ENCODE measurements at places on chromosomes 11 and 22. TPM values are rescaled to one million over a fixed set of nuclear protein-coding genes. Genes with fewer than 3 reads are reported as not detected.

DNA sequence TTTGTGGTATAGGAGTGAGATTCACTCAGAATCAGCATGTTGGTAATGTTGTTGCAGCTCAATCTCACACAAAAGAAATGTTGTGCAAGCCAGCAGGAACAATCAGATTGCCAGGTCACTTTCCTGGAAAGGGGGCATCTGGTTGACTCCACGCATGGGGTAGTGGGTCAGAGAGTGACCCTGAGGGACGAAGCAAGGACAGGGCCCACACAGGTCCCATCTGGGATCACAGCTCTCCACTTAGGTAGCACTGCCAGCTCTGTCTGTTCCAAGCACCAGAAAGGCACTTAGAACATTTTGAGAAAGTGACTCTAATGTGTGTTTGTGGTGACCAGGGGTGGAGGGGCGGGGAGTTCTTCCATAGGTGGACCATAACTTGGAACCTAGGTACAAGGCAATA, 109.5 kb downstream of the RASSF10 start:
- no peaks in the 10 kb centered on the region for H3K36me3 ChIP-seq
- H3K27ac ChIP-seq: no peak overlapping the region
- no peak for DNase-seq
- H3K4me1 ChIP-seq: no peaks in the 10 kb centered on the region
- H3K4me3 ChIP-seq: no peak overlapping the region

SELENOH gene
- 276 TPM for total RNA-seq

- no peak overlapping the region for H3K27ac ChIP-seq
- no peaks in the 10 kb centered on the region for H3K4me1 ChIP-seq
- H3K36me3 ChIP-seq: no peaks in the 10 kb centered on the region
- no peak overlapping the region for H3K4me3 ChIP-seq
These were observed 11.7 kb upstream of the ASPHD2 start for GRCh38 chr22:26417406-26417805.

GRCh38 chr11:57095417-57095816, 86.3 kb upstream of the LRRC55 start:
- H3K27ac ChIP-seq: no peak overlapping the region
- H3K4me1 ChIP-seq: no peaks in the 10 kb centered on the region
- H3K27me3 ChIP-seq: no peaks in the 10 kb centered on the region

- no peak overlapping the region for H3K4me3 ChIP-seq
- no peaks in the 10 kb centered on the region for H3K4me1 ChIP-seq
- no peaks in the 10 kb centered on the region for H3K27me3 ChIP-seq
- no peak overlapping the region for H3K27ac ChIP-seq
- H3K36me3 ChIP-seq: no peaks in the 10 kb centered on the region
These were observed 264.8 kb downstream of the INSC start for GRCh38 chr11:15379483-15379882.

SCGB1D4 gene
- total RNA-seq: not detected

DNA sequence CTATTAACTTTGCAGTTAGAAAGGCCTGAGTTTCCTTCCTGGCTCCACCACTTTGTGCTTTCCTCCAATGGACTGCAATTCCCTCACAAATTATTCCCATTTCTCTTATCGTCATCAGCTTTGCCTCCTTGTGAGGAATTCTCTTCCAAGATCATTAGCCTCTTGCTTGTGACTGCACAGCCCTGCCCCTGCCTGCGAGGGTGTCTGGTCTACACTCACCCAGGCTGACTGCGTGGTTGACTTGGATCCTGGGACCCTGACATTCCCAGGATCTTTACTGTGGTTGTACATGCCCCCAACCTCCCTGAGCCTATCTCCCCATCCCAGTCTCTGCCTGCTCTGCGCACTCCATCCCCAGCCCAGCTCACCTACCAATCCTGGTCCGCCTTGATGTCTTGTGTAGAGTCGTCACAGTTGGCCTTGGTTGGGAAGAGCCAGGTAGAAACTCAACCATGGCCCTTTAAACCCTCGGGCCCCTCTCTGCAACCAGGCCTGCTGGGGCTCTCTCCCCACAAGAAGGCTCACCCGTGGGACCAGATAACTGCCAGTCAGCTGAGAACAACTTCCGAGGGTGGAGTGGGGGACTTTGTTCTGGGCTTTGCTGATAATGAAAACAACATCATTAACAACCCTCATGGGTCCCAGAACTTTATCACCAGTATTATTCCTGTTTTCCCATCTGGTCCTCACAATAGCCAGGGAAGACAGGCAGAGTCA, at the start of gene OR2AT4:
TSS of gene OR2AT4 (minus strand) at position 421 of the 717 bp plus-strand sequence.
- no peak within 1 kb of the TSS for H3K4me3 ChIP-seq
- no peak for DNase-seq
- H3K4me1 ChIP-seq: no peaks in the 10 kb centered on the region
- H3K27me3 ChIP-seq: peaks cover 6% of the 10 kb centered on the region
- H3K36me3 ChIP-seq: no peaks in the 10 kb centered on the region

DNA sequence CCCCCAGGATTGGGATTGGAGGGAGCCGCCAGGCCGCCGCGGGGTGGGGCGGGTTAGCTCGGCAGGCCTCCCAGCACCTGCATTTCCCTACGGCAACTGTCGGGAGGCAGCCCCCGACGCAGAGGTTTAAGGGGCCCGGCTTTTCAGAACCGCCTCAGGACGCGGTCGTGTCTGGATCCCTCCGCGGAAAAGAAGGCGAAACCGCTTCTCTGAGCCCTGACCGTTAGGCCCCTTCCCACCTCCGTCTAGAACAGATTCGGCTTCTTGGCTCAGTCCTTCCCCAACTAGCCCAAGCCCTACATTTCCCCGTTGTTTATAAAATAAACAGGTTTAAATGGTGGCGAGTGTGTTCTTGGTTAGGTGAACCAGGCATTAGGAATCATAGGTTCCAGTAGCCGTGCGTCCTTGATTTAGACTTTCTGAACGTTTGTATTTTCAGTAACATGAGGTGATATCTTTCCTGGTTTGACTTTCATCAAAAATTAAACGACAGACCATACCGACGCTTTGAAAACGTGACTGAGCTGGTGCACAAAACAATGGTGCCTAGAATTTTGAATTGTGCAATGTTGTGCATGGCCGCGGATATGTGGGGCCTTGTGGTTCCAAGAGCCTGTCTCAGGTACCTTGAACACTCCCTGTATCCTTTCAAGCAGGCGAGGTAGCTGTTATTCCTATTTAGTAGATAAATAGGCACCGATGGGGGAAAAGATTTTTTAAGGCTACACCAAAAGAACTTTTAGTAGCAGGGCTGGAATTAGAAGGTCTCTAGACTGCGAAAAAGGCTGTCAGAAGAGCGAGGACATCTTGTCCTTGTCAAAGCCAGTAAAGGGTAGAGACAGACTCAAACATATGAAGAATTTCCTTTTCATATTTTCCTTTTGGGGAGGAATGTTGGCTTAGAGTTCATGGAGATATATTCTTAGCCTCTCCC, 1.2 kb upstream of the HSPA8 start:
- H3K4me3 ChIP-seq: peak overlapping the region; percentile 82
- peaks cover 45% of the 10 kb centered on the region for H3K4me1 ChIP-seq
- DNase-seq: peak; percentile 44
- H3K36me3 ChIP-seq: peaks cover 35% of the 10 kb centered on the region
- H3K27me3 ChIP-seq: no peaks in the 10 kb centered on the region

GRCh38 chr11:57359896-57360690, 20.9 kb downstream of the PRG3 start:
- H3K4me1 ChIP-seq: no peaks in the 10 kb centered on the region
- no peak overlapping the region for H3K27ac ChIP-seq
- no peaks in the 10 kb centered on the region for H3K36me3 ChIP-seq
- no peaks in the 10 kb centered on the region for H3K27me3 ChIP-seq
- no peak for DNase-seq

- no peaks in the 10 kb centered on the region for H3K27me3 ChIP-seq
- H3K4me1 ChIP-seq: no peaks in the 10 kb centered on the region
- no peak overlapping the region for H3K27ac ChIP-seq
- H3K36me3 ChIP-seq: no peaks in the 10 kb centered on the region
- H3K4me3 ChIP-seq: no peak overlapping the region
- DNase-seq: no peak
These were observed 33.5 kb upstream of the FCHSD2 start for GRCh38 chr11:73175551-73176144.

GRCh38 chr11:130487924-130488815, 39.7 kb downstream of the ADAMTS15 start:
- H3K27me3 ChIP-seq: no peaks in the 10 kb centered on the region
- H3K27ac ChIP-seq: no peak overlapping the region
- no peaks in the 10 kb centered on the region for H3K4me1 ChIP-seq
- no peak overlapping the region for H3K4me3 ChIP-seq

- H3K36me3 ChIP-seq: no peaks in the 10 kb centered on the region
- no peaks in the 10 kb centered on the region for H3K4me1 ChIP-seq
- DNase-seq: no peak
- H3K27ac ChIP-seq: no peak overlapping the region
- no peaks in the 10 kb centered on the region for H3K27me3 ChIP-seq
- no peak overlapping the region for H3K4me3 ChIP-seq
These were observed 150.9 kb downstream of the CACNA1I start for GRCh38 chr22:39721206-39722031.

GRCh38 chr22:46688949-46689348, 49.1 kb downstream of the CERK start:
- H3K36me3 ChIP-seq: peaks cover 47% of the 10 kb centered on the region
- DNase-seq: no peak
- no peaks in the 10 kb centered on the region for H3K27me3 ChIP-seq
- no peak overlapping the region for H3K27ac ChIP-seq

COPB1 gene
- 104 TPM for total RNA-seq

DNA sequence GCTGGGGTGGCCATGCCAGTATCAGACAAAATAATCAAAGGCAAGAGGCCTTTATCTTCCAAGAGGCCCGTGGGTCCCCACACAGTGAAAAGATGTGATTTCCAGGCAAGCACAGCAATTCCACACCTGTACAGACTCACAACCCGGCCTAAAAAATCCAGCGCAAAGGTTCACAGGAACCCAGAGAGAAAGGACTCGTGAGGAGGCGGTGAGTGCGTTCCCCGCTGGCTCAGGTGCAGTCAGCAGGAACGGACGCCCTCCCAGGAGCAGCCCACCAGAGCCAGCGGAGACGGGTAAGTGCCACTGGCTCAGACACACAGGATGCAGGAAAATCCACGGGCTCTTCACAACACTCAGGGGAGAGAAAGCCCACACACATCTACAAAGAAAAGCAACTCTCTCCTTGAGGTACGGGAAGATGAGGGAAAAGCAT, 4.4 kb downstream of the TOLLIP start:
- no peak for DNase-seq
- no peak overlapping the region for H3K4me3 ChIP-seq
- H3K36me3 ChIP-seq: no peaks in the 10 kb centered on the region

OR52H1 gene
- total RNA-seq: not detected

PANX3 gene
- total RNA-seq: not detected

Data from CD8-positive, alpha-beta memory T cell (primary cell).